ENCODE measurements at places on chromosomes 1 and 21.

DNA sequence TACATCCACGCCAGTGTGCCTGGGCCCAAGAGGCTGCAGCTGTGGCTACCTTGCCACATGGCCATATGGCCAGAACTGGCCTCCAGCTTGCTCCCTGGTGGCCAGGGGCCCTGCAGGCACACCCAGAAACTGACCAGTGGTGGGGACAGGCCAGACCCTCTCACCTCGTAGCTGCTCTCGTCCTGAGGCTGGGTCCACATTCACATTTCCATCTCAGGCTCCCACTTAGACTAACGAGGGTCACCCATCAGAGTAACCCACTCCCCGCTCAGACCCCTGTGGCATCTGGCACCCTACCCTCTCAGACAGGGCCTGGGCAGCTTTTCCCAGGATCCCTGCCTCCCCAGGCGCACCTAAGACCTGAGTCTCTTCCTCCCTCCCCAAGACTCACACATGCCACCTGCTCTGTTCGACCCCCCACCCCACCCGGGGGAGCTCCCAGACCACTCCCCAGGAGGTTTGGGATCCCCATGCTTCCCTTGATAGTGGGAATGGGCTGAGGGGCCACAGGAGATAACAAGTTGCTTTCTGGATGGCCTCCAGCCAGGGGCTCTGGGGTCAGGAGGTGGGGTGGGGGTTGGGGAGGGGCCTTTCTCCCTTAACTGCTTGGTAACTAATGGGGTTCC, 21.3 kb upstream of the RNU1-4 start:
- DNase-seq: no peak

GRCh38 chr1:7109901-7110300, 324.6 kb downstream of the CAMTA1 start:
- DNase-seq: no peak

GRCh38 chr1:91682882-91683597, 182.4 kb downstream of the CDC7 start:
- no peak for DNase-seq

GRCh38 chr1:80933346-80933745, 867.4 kb upstream of the ADGRL2 start:
- DNase-seq: no peak

GRCh38 chr1:226890331-226891108, 20.1 kb downstream of the PSEN2 start:
- no peak for DNase-seq

DNA sequence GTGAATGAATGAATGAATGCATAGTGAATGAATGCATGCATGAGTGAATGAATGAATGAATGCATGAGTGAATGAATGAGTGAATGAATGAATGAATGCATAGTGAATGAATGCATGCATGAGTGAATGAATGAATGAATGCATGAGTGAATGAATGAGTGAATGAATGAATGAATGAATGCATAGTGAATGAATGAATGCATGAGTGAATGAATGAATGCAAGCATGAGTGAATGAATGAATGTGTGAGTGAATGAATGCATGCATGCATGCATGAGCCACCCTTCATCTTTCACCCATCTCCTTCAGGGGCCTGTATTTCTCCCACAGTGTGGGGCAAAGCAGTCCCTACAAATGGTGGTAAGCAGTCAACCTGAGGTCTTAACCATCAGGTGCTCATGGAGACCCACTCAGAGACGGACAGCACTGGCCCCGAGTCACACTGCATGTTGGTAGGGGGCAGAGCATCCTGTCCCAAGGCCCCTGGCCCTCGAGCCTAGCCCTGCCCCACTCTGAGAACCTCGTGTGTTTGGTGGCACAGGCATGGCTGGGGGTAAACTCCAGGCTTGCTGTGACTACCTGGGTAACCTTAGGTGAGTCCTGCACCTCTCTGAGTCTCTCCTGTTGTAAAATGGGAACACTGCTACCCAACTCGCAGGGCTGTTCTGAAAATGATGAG, 28.0 kb upstream of the PAX7 start:
- DNase-seq: no peak

DNA sequence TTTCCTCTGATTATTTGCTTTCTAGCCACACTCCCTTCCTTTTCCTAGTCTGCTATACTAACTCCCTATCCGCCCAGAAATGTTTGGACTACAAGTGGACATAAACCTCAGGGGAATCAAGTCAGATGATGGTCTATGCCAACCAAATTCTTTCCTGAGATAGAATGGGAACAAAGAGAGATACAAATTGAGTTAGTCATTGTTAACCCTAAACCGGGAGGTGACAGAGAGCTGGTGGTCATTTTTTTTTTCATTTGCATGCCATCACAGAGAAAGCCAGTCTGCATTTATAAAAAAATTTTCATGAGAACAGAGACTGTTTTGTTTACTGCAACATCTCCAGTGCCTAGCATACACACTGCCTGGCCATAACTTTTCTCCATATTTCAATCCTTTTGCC, 35.0 kb downstream of the MYSM1 start:
- DNase-seq: no peak
